D721Med (cell line): ENCODE measurements at places on chromosomes 5 and 9.

DNA sequence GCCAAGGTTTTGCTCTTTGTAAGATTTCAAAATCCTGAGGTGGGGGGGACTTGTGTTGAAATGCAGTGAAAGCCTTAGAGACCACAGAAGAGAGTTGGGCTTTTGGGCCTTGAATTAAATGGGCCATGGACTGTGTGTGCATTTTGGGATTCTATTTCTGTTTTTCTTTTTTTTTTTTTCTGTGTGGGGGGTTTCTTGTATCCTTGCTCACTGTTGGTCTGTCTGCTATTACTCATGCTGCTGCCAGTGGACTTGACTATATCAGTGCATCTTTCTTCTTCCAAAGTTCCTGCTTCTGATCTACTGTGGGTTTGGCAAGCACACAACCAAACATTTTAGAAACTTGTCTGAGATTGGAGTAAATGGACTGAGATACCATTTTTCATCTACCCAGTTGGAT lies 344.9 kb downstream of the ARL15 start:
- no peak for DNase-seq

DNA sequence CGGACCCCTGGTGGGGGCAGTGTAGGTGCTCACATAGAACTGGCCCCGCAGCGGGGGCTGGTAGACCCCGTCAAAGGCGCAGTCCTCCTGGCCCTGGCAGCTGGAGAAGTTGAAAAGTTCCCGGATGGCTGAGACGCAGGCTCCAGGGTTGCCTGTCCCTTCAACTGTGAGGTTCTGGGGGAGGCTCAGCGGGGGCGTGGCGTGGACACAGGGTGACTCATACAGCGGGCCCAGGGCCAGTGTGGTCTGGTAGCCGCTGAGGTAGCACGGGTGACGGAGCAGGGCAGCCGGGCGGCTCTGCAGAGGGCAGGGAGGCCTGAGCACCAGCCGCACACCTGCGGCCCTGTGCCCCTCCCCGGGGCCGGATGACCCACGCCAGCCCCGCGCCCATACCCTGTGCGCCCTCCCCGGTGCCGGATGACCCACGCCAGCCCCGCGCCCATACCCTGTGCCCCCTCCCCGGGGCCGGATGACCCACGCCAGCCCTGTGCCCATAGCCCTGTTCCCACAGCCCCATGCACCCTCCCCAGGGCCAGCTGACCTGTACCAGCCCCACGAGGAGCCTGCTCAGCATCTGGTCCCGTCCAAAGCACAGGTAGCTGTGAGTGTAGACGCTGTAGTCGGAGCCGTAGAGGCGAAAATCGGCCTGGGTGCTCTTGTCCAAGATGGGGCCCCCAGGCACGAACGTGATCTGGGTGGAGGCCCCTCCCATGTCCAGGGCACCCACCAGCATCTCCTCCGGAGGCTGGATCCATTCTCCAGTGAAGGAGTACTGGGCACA lies 5.0 kb downstream of the ENTPD8 start:
- DNase-seq = no peak

DNA sequence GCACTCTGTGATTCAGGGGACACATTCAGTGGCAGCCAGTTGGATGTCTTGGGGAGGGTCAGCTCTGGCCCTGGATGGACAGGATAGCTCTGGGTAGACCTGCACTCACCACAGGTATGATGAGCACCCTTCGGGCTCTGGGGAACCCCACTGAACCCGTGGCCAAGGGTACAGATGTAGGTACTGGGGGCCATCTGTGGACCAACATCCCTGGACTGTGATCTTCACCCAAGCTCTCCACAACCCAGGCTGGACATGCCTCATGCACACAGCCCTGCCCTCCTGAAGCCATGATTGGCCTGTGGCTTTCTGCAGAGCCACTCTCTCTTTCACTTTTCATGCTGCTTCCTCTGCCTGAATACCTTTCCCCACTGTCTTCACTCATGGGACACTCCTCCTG lies 15.6 kb upstream of the ACSL6 start:
- DNase-seq = no peak

- no peak for DNase-seq
These were observed 51.4 kb downstream of the EXD3 start for GRCh38 chr9:137371521-137371941.

- no peak for DNase-seq
These were observed 861 bp downstream of the NTRK2 start for GRCh38 chr9:84670138-84671041.
